ENCODE measurements at places on chromosomes 1 and 21. TPM values are rescaled to one million over a fixed set of nuclear protein-coding genes. Genes with fewer than 3 reads are reported as not detected.

- no peak for DNase-seq
Observed at GRCh38 chr21:19992540-19992939, 1005.7 kb upstream of the NCAM2 start.

GRCh38 chr1:150322310-150322709, 977 bp downstream of the PRPF3 start:
- no peak for DNase-seq

DNA sequence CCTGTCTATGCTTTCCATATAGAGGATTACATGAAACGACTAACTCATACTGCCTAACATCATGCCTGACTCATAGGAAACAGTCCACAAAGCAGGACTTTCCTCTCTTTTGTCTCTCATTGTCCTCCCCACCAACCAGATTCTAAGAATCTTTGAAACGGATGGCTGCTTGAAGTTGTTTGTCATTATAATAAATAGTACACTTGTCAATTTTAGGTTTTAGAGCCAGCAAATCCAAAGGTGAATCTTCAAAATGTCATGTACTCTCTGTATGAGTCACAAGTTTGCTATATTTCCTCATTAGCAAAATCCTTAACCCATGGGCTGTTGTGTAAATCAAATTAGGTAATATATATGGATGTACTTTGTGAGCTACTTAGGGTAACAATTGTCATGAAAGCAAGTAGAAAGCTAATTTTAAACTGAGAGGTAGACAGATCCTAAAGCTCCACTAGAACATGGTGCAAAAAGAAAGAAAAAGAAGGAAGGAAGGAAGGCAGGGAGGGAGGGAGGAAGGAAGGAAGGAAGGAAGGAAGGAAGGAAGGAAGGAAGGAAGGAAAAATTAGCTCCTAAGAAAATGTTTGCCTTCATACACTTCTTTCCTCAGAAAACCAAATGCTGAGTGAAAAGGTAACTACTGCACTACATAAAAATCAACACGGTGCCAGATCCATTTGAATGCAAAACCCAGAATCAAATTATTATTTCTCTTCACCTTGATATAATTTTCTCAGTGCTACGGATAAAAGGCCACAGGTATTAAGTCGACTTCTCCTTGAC, 129.5 kb upstream of the PRMT6 start:
- DNase-seq, result no peak

Gene OR2L8
- not detected for total RNA-seq

GRCh38 chr1:93593854-93594602, 87.6 kb downstream of the BCAR3 start:
- no peak for DNase-seq

GRCh38 chr21:38839328-38840286, 33.9 kb downstream of the ETS2 start:
- no peak for DNase-seq

- no peak for DNase-seq
Observed at GRCh38 chr1:52667984-52668383, 30.2 kb downstream of the COA7 start.

- no peak for DNase-seq
Observed at GRCh38 chr1:159879977-159880376, 17.5 kb upstream of the VSIG8 start.

Gene OR2M3
- total RNA-seq, result not detected
